ENCODE measurements at places on chromosomes 4 and X. TPM values are rescaled to one million over a fixed set of nuclear protein-coding genes. Genes with fewer than 3 reads are reported as not detected.

The EPGN gene
- total RNA-seq, result not detected

The TMPRSS11D gene
- total RNA-seq, result not detected

The FAM9B gene
- not detected for total RNA-seq

The MEPE gene
- total RNA-seq, result not detected

The WAS gene
- total RNA-seq, result 0.19 TPM

The SULT1E1 gene
- total RNA-seq, result not detected

The MAGEH1 gene
- total RNA-seq, result 6.7 TPM

The NPY2R gene
- total RNA-seq, result not detected

The YIPF7 gene
- total RNA-seq, result not detected

Measured in A549 treated with GW870086 at 1 μM for 4 hours (cell line).